ENCODE measurements at places on chromosomes 16 and 17. TPM values are rescaled to one million over a fixed set of nuclear protein-coding genes. Genes with fewer than 3 reads are reported as not detected.

DNA sequence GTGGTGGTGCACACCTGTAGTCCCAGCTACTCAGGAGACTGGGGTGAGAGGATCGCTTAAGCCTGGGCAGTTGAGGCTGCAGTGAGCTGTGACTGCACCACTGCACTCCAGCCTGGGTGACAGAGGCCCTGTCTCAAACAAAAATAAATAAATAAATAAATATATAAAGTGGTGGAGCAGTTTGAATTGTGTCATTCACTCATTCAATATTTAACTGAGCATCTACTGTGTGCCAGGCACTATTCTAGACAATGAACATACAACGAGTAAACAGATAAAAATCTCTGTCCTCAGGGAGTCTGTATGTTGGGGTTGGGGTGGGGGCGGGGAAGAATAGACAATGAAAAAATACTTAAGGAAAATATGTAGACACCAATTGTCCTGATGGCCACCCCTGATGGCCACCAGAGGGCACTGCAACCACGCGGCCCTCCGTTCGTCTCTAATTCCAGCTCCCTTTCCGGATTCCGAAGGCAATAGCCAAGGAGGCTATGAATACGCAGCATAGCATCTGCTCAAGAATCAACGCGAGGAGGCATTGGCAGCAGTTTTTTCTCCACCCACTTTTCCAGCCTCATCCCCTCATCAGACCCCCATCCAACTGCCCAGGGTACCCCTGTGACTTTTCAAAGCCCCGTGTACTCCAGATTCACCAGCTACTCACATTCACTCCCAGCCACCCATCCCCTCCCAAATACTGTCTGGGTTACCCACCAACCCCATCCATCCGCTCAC lies 21.4 kb downstream of the QPRT start:
- H3K4me1 ChIP-seq: peaks cover 30% of the 10 kb centered on the region
- no peaks in the 10 kb centered on the region for H3K36me3 ChIP-seq
- DNase-seq: peak; percentile 59
- no peaks in the 10 kb centered on the region for H3K27me3 ChIP-seq

GRCh38 chr17:77526728-77527350 lies 386.1 kb downstream of the SEC14L1 start:
- no peak overlapping the region for H3K4me3 ChIP-seq
- no peaks in the 10 kb centered on the region for H3K4me1 ChIP-seq
- H3K27me3 ChIP-seq: peaks cover 21% of the 10 kb centered on the region
- DNase-seq: no peak
- no peaks in the 10 kb centered on the region for H3K36me3 ChIP-seq

- peaks cover 7% of the 10 kb centered on the region for H3K27me3 ChIP-seq
- H3K4me3 ChIP-seq: peak overlapping the region; percentile 33
- H3K4me1 ChIP-seq: peaks cover 16% of the 10 kb centered on the region
- no peak overlapping the region for H3K27ac ChIP-seq
- peaks cover 5% of the 10 kb centered on the region for H3K36me3 ChIP-seq
Measured at GRCh38 chr16:85046931-85047866, 19.6 kb downstream of the KIAA0513 start.

The SLC16A11 gene
- total RNA-seq: 0.34 TPM

DNA sequence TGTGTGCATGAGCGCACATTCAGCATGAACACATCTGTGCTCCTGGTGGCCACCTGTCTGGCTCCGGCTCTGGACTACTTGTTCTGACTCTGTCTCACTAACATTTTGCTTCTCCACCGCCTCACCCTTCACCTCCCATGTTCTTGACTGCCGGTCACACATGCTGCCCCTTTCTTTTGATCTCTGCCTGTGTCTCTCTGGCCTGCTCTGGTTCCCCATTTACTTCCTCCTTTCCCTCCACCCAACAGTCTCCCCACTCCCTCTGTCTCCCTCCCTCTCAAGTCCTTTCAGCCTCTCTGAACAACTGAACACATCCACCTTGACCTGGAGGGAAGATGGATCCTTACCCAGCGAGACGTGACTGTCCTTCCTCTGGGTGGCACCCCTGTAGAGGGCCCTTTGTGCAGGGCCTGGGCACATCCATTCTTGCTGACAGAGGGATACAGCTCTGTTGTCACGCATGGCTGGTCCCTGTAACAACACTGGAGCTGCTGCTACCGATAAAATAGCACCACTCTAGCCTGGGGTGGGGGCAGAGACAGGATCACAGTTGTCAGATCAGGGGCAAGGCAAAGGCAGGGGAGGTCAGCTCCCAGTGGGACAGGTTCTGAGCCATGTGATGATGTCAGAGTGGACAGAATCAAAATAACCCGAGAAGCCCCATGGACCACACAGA lies 11.0 kb downstream of the ZSCAN32 start:
- no peaks in the 10 kb centered on the region for H3K27me3 ChIP-seq
- no peak for DNase-seq
- no peaks in the 10 kb centered on the region for H3K4me1 ChIP-seq
- no peak overlapping the region for H3K27ac ChIP-seq
- peaks cover 82% of the 10 kb centered on the region for H3K36me3 ChIP-seq
- H3K4me3 ChIP-seq: no peak overlapping the region

- no peak overlapping the region for H3K27ac ChIP-seq
- no peaks in the 10 kb centered on the region for H3K4me1 ChIP-seq
- no peaks in the 10 kb centered on the region for H3K36me3 ChIP-seq
- no peak for DNase-seq
- no peaks in the 10 kb centered on the region for H3K27me3 ChIP-seq
Measured at GRCh38 chr17:13070732-13071131, 52.9 kb upstream of the ELAC2 start.

Measured in activated T-helper 1 cell treated with anti-CD3 and anti-CD28 coated beads, Interleukin-12 subunit alpha, Interleukin-12 subunit beta, Interleukin-2, Interleukin-4 antibody, amounts not matched to agents 30 ng/mL and 10 ng/mL and 1 ng/mL, durations not matched to agents 14 hours and 24 hours and 36 hours (primary cell).